ENCODE measurements at places on chromosomes 1 and 21.

DNA sequence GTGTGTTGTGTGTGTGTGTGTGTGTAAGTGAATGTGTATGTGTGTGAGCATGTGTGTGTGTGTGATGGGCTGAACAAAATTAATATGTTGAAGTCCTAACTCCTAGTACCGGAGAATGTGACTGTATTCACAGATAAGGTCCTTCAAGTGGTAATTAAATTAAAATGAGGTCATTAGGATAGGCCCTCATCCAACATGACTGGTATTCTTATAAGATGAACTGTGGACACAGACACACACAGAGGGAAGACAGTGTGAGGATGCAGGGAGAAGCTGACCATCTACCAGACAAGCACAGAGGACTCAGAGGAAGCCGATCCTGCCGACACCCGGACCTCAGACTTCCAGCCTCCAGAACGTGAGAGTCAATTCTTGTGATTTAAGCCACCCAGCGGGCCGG, 91.2 kb upstream of the PGBD5 start:
- DNase-seq: no peak
- H3K36me3 ChIP-seq: no peaks in the 10 kb centered on the region

- H3K36me3 ChIP-seq: no peaks in the 10 kb centered on the region
- no peaks in the 10 kb centered on the region for H3K4me1 ChIP-seq
- no peak overlapping the region for H3K4me3 ChIP-seq
- H3K27ac ChIP-seq: no peak overlapping the region
- DNase-seq: no peak
Measured at GRCh38 chr1:220966041-220966440, 86.8 kb downstream of the HLX start.

DNA sequence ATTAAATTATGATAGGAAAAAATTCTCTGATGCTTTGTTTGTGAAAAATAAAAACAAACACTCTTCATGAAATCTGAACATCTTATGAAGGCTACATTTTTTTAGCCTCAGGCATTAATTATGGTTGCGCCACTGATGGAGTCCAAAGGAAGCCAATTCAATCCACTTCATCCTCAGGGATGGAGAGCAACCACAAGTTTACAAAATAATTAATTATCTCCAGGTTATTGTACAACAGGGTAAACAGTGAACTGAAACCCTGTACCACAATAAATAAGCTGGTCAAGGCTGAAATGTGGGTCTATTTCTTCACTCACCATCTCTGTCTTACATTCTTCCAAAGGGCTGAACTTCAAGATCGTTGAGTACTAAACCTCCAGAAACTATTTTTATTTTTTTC, 49.2 kb downstream of the MRPL39 start:
- H3K27me3 ChIP-seq: no peaks in the 10 kb centered on the region
- peaks cover 16% of the 10 kb centered on the region for H3K4me1 ChIP-seq
- DNase-seq: no peak
- H3K27ac ChIP-seq: no peak overlapping the region
- H3K36me3 ChIP-seq: no peaks in the 10 kb centered on the region

GRCh38 chr1:32539584-32540571, 651 bp downstream of the ZBTB8A start:
- no peaks in the 10 kb centered on the region for H3K36me3 ChIP-seq
- peaks cover 20% of the 10 kb centered on the region for H3K27me3 ChIP-seq
- peaks cover 5% of the 10 kb centered on the region for H3K4me1 ChIP-seq
- H3K27ac ChIP-seq: peak overlapping the region; percentile 40
- peak overlapping the region; percentile 32 for H3K4me3 ChIP-seq

DNA sequence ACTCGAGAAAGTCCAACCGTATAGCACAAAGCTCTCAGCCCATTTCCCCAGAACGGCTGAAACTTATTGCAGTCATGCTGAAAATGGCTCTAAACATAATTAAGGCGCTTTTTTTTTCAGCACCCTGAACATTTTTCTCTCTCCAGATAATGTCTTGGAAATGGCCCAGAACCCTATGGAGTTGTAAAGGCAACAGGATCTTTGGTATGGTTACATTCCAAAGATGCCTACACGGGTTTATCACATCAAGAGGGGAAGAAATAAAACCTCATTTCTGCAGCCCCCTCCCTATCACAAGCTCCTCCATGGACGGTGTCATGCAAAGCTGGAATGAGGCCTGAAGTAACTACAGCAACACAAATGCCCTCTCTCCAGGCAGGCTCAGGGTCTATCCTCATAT, 126.4 kb upstream of the GALNT2 start:
- DNase-seq: no peak
- H3K4me1 ChIP-seq: no peaks in the 10 kb centered on the region
- no peak overlapping the region for H3K27ac ChIP-seq
- H3K4me3 ChIP-seq: no peak overlapping the region

DNA sequence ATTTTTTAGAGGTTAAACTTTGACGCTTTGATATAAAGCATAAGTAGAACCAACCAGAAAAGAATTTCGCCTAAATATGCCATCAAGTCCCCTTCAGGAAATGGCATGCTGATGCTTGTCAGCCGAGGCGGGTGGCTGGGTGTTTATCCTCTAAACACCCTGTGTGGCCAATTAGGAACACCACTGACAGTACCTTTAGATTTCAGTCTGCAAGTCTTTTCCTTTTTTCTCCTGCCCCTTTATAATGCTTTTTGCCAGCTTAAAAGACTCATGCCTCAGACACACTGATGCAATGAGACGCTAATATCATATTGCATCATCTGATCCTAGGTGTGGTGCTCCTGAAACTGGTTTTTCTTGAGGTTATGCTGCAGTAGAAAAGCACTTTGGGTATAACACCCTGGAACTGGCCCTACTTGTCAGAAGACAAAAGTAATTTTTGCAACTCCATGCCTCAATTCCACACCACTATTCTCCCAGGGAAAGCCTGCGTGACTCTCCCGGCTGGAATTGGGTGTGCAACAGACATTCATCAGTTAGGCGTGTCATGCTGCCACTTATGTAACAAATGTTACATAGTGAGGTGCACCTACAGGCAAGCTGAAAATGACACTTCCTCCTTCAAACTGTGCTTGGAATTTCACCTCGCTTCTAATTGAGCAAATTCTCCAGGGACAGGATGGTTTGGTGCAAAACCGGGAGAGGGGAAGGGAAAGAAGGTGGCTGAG, 2.0 kb upstream of the RCC2 start:
- H3K36me3 ChIP-seq: no peaks in the 10 kb centered on the region
- no peak for DNase-seq
- H3K4me1 ChIP-seq: peaks cover 16% of the 10 kb centered on the region

DNA sequence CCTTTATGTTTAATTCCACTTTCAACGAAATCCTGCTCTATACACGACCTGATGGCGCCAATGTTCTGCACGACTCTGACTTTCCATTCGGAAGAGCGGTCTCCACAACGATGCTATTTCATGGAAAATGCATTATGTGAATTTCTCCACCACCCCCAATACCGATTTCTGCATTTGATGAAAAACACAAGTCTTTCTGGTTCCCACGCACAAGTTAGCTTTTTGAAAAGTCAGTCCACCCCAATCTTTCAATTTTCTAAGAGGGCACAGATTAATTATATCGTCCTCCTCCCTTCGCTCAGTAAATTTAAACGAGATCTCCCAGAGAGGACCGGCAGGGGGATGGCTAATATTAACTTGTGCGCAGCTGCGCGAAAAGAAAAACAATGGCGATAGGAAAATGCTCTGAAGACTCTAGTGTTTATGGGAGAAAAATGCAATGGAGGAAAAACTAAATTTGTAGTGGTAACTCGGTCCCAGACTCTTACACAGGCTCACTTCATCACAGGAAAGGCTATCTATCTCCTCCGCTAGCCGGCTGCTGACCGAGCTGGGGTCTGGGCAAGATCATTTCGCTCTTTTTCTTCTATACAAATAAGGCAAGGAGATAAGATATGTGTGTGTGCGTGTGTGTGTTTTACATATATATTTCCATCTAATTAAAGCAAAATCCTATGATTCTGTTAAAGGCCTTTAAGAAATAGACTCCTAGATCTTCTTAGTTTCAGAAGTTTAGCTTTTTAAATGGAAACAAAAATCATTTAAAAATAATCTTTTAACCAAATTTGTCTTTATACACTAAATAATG, 1.2 kb upstream of the LHX8 start:
- H3K27me3 ChIP-seq: peaks cover 18% of the 10 kb centered on the region
- no peak for DNase-seq
- no peak overlapping the region for H3K27ac ChIP-seq
- no peaks in the 10 kb centered on the region for H3K4me1 ChIP-seq
- no peak overlapping the region for H3K4me3 ChIP-seq

DNA sequence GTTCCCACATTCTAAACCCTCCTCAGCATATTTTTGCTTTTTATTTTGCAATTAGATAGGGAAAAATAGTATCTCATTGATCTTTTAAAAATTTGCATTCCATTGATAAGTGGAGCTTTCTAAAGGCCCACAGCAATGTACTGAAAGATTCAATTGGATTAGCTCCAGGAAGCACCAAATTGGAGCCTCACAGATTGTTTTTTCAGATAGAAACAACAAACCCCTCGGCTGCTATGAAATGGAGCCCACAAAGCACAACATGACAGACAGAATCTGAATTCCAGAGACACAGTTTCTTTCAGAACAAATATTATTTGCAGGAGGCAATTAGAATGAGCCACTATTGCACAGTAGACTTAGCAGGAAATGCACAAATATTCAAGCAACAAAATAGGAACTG, 58.9 kb upstream of the KIF26B start:
- H3K4me3 ChIP-seq: no peak overlapping the region
- no peaks in the 10 kb centered on the region for H3K27me3 ChIP-seq
- H3K4me1 ChIP-seq: no peaks in the 10 kb centered on the region
- no peak overlapping the region for H3K27ac ChIP-seq
- no peak for DNase-seq

DNA sequence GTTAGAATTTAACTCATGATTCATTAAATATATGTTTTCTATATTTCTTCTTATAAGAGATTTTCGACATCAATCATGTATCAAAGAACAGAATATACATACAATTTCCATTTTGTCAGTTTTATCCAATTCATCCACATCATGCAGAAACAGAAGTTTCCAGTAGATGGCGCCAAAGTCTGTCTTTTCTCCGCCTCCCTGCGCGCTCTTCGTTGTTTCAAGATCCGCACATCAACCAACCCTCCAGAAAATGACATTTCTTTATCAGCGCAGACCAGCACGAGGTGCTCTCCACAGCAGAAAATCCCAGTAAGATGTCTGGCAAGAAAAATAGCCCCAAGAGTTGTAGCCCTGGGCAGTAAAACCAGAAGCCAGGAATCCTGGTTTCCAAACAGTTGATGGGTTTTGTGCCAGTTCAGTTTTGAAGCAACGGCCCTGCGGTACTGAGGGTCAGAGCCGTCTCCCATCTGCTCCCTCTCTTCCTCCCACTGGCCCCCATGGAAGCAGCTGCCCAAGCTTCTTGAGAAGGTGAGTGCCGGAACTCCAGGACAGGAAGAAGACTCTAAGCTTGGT, 38.6 kb upstream of the GPR137B start:
- H3K4me1 ChIP-seq: peaks cover 3% of the 10 kb centered on the region
- H3K36me3 ChIP-seq: no peaks in the 10 kb centered on the region
- peak; percentile 44 for DNase-seq
- H3K27me3 ChIP-seq: no peaks in the 10 kb centered on the region

DNA sequence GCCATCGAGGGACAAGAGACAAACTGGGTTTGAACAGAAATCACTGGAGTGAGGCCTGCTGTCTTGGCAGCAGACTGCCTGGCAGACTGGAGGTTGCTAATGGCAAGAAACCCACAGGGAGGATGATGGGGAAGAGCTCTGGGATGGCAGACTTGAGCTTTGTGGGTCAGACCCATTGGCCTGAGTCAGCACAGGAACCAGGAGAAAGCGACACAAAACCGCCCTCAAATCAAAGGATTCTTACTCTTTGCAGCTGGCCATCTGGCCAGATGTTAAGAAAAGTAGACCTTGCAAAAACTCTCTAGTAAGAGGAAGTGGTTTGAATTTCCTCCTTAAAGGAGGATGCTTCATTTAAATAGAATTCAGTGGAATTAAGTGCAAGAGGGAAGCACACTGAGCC, 195.2 kb upstream of the JUN start:
- H3K4me3 ChIP-seq: no peak overlapping the region
- DNase-seq: no peak
- no peak overlapping the region for H3K27ac ChIP-seq
- peaks cover 15% of the 10 kb centered on the region for H3K4me1 ChIP-seq
- H3K27me3 ChIP-seq: no peaks in the 10 kb centered on the region
- H3K36me3 ChIP-seq: no peaks in the 10 kb centered on the region

DNA sequence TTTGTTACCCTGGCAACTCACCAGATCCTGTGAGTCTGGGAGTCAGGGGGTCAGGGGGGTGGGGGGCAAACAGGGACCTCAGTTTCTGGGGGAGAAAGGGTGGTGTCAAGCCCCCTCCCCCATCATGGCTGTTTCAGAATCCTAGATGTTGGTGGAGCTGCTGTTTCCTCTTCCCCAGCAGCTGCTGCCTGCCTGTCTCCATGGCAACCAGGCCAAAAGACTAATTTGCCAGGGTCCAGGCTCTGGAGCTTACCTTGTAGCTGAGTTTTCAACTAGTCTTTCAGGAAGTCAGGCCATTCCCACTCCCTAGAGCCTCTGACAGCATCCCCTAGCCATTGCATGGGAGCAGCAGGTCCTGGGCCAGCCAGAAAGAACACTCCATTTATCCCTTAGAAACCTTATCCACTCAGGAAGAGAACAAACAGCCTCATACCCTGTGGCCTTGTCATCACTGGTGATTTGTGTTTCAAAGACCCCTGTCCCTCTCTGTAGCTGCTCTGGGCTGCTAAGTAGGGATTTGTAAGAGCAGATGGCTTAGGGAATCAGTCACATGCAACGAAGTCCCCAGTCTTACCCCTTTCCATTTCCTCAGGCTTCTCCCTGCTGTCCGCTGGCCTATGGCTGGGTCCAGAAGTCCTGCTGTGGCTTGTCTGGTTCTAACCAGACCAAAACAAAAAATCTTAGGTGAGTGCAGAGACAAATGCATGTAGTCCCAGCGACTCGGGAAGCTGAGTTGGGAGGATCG, 21.5 kb upstream of the STMN1 start:
- no peak overlapping the region for H3K27ac ChIP-seq
- H3K27me3 ChIP-seq: no peaks in the 10 kb centered on the region
- no peak for DNase-seq

DNA sequence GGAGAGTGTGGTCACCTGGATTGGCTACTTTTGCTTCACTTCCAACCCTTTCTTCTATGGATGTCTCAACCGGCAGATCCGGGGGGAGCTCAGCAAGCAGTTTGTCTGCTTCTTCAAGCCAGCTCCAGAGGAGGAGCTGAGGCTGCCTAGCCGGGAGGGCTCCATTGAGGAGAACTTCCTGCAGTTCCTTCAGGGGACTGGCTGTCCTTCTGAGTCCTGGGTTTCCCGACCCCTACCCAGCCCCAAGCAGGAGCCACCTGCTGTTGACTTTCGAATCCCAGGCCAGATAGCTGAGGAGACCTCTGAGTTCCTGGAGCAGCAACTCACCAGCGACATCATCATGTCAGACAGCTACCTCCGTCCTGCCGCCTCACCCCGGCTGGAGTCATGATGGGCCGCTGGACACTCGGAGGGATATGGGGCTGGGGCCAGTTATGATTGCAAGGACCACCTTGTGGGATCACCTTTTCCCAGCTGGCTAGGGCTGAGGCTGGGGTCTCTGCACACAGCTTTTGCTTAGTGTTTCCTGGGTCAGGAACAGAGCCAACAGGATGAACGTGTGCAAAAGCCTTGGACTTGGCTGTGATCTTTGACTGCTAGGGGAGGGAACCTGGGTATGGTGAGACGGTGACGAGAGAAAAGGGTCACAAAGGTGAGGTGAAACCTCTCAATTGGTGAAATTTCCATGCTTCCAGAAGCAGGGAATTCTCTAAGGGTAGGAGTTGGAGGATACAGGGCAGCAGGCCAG, 4.3 kb upstream of the GNAI3 start:
- no peak overlapping the region for H3K27ac ChIP-seq
- no peak overlapping the region for H3K4me3 ChIP-seq
- H3K4me1 ChIP-seq: peaks cover 16% of the 10 kb centered on the region
- H3K27me3 ChIP-seq: no peaks in the 10 kb centered on the region

- no peaks in the 10 kb centered on the region for H3K27me3 ChIP-seq
- H3K4me3 ChIP-seq: no peak overlapping the region
- DNase-seq: no peak
- no peaks in the 10 kb centered on the region for H3K36me3 ChIP-seq
Measured at GRCh38 chr21:31918250-31918775, 45.5 kb downstream of the HUNK start.
